ENCODE measurements at places on chromosomes 7 and 10.

GRCh38 chr7:38674513-38674912 is 43.3 kb upstream of the AMPH start:
- no peak for DNase-seq

GRCh38 chr10:57018452-57018851 is 657.4 kb upstream of the ZWINT start:
- DNase-seq = no peak

DNA sequence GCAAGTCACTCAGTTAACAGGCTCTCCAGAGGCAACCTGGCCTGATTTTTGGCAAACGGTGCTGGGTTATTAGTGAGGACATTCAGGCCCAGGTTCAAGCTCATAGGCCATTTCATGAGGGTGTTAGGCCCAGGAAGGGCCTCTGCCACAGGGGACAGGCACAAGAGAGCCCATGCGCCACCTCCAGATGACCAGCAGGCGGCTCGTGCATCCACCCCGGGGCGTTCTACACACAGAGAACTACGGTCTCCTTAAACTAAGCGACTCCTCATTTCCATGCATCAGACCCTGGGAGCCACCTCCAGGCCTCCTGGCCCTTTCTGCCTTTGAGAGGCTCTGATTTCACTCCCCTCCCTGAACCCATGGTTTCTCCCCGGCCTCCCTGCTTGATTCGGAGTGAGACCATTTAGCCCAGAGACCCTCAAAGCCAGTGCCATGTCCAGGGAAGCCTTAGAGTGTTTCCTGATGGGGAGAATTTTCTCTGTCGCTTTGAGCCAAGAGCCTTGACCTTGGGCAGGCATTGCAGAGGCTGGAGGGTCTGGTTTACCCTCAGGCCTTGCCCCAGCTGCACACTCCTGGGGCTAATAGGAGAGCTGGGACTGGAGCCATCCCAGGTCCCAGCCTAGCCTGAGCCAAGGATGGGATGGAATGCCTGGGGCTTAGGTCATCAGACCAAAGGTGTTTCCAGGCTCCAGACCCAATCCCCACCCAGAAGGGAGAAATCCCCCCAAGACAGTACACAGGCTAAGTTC is 188.0 kb downstream of the GRID1 start:
- no peak for DNase-seq

- DNase-seq = no peak
Observed at GRCh38 chr7:54409917-54410316, 132.3 kb upstream of the VSTM2A start.

DNA sequence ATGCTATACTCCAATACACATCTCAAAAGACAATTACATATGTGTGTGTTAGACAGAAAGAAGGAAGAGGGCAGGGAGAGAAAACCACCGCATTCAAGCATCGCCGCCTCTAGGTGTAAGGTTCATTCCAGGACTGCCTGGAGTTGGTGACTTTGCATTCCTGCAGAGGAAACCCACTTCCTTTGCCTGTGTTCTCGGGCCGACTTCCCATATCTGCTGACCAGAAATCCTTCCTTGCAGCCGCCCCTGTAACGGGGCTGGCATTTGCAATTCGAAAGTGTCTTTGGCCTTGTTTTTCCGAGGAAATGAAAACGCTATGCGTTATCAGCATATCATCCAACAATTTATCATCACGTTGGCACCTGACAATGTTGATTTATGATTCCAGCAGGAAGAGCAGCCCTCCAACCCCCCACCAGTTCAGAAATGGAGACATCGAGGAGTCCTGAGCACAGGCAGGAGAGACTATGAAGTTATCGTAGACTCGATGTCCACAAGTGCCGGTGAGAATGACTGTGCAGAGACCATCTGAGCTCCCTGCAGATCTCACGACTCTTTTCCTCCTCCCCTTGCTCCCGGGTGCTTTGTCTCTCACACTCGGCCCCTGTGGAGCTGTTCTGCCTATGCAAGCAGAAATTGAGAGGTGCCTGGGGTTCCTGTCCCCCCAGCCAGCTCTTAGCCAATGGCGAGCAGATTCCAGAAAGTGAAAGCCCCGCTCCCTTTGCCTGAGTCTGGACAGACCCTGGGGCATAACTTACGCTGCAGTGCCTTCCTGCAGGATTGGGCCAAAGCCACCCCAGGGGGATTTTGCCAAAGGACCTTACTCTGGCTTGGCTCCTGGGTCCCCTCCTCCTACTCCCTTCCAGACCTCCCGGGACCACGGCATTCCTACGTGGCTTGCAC is 68.9 kb upstream of the FOXK1 start:
- no peak for DNase-seq

DNA sequence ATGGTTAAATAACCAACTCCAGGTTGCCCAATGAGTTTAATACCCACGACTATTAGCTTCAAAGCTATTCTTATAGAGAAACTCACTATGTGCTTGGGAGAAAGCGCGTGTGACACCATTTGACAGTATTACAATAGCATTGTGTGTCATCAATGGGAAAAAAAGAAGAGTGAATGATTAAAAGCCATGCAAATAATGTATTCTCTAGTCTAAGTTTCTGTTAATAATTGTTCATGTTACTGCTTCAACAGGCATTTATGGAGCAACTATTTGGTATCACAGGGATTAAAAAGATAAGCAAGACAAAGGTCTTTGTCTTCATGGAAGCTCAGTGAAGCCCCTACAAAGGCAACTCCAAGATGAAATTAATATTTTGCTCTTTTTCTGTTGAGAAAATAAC is 47.2 kb downstream of the CAV1 start:
- no peak for DNase-seq

GRCh38 chr10:120156614-120157274 is 264.2 kb downstream of the SEC23IP start:
- DNase-seq = no peak

DNA sequence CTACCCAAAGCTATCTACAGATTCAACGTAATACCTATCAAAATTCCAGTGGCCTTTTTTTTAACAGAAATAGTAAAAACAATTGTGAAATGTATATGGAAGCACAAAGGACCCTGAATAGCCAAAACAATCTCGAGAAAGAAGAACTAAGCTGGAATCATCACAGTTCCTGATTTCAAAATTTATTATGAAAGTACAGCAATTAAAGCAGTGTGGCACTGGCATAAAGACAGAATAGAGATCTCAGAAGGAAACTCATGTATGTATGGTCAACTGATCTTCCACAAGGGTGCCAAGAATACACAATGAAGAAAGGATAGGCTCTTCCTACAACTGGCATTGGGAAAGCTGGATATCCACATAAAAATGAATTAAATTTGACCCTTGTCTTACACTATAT is 23.2 kb downstream of the PNLIPRP3 start:
- no peak for DNase-seq

GRCh38 chr7:102991077-102991539 is 78.3 kb downstream of the LRRC17 start:
- no peak for DNase-seq

DNA sequence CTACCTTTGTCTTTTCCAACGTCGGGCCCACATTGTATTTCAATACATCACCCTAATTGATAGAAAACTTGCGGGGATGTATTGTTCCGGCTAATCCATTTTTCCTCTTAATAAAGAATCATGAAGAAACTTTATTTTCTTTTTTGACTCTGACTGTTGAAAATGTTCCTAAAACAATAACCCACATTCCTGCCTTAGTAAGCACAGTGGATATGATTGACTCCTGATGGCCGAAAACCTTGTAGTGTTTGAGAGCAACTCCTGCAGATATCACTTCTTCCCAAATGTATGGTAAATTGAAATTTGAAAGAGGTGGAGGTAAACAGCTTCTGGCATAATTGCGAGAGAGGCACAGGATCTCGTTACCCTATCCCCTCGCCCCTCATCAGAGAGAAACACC is 65.7 kb downstream of the BICC1 start:
- DNase-seq = no peak

- DNase-seq = no peak
Observed at GRCh38 chr7:92528958-92529264, 316 bp downstream of the RBM48 start.

GRCh38 chr7:113636727-113637421 is 281.9 kb downstream of the PPP1R3A start:
- DNase-seq = no peak

DNA sequence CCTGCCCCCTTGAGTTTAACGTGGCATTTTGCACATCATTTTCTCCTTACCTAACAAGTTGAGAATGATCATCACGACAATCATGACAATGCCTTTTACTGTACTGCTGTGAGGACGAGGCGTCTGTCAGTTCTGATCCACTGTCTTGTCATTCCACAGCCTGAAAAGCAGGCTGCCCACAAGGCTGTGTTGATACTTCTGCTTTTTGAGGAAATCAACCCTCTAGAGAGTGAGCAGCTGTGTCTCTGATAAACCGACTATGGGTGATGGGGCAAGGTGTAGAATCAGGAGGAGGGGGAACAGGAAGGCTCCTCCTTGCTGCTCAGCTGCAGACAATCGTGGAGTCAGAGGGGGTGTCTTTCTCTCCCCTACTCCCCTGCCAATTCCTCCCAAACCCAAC is 30.6 kb upstream of the C10orf120 start:
- no peak for DNase-seq

- DNase-seq = no peak
Observed at GRCh38 chr7:2932402-2933251, 88.5 kb upstream of the GNA12 start.

DNA sequence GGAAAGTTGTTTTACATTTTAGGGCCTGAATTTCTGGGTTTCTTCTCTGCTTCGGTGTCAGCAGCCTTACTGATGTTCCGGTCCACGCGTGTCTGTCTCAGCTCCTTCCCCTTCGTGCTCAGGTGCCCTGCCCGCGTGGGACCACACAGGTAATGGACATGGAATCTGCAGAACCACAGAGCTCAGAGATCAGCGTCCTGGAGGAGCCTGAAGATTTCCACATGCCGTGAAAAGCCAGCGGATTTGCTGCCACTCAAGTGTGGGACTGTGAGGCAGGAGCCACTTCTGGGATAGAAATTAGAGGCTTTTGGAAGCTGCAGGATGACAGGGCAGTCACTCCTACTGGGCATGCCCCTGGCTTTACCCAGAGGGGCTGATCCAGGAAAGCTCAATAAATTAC is 666.1 kb upstream of the FOXK1 start:
- no peak for DNase-seq

DNA sequence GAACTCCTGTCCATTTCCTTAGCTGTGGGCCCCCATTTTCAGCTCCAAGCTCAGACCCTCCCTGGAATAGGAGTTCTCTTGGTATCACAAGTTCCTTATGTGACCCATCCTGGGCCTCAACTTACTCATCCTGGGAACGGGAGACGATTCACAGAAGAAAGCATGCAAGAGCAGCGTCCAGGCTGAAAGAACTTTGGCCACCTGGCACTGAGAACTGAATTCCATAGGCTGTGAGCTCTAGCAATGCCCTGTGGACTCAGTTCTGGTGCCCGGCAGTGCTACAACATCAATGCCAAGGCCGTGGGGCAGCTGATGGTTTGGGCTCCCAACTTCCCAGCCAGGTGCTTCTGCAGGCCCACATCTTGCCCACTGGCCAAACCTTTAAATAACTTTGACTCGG is 3.9 kb upstream of the CUEDC2 start:
- DNase-seq = no peak

DNA sequence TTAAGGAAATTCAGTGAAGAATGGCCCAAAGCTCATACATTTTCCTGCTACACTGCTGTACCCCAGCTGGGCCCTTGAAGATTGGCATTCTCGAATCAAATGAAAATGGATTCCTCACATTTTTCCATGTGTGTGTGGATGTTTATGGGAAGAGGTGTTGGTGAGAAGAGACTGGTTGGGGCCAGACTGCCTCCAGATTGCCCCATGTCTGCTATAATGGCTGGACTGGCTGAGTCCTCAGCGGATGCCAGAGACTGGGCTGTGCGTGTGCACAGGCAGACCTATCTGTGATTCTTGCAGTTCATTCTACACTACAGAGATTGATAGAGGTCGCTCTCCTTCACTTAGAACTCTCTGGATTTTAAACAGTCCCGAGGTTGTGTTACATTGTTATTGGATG is 183.6 kb upstream of the GDF10 start:
- no peak for DNase-seq

DNA sequence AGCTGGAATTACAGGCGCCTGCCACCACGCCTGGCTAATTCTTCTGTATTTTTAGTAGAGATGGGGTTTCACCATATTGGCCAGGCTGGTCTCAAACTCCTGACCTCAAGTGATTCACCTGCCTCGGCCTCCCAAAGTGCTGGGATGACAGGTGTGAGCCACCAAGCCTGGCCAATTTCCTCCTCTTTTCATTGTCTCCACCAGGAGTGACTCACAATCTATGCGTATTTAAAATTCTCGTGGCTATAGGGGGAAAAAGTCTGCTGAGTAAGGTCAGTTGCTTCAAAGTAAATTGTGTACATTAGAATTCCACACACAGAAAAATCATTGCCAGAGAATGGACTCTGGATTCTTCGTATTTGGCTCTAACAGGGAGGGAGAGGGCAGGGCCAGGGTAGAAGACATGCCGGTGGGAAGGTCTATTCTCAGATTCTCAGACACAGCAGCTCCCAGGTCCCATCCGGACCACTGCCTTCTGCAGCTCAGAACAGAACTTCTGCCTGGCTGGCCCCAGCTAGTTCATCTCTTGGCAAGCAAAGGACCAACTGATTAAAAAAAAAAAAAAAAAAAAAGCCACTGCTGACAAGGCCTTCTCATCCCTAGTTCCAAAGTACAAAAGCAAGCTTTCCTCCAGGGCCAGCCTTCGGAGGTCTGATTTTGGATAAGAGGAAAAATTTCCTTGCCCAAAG is 22.2 kb downstream of the PSPH start:
- DNase-seq = no peak

GRCh38 chr10:47443145-47443544 is 40.8 kb downstream of the ANXA8 start:
- DNase-seq = no peak

DNA sequence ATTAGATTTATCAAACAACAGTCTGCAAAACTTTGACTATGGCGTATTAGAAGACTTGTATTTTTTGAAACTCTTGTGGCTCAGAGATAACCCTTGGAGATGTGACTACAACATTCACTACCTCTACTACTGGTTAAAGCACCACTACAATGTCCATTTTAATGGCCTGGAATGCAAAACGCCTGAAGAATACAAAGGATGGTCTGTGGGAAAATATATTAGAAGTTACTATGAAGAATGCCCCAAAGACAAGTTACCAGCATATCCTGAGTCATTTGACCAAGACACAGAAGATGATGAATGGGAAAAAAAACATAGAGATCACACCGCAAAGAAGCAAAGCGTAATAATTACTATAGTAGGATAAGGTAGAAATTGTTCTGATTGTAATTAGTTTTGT is 31.4 kb downstream of the LRRC17 start:
- DNase-seq = no peak

DNA sequence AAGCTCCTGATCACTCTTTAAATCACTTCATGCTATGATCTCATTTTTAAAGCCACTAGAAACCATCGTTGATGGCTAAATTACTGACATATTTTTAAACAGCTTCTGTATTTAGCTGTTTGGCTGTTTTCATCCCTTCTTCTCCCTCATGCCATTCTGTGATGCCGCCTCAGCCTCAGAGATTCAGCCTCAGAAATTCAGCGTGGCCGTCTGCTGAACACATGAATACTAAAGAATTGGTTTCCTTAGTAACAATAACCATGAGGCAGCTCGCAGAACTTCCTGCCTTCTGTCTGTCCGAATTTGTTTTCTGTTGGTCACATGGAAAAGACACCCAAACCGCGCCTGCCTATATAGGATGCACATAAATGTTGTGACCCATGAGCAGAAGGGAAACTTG is 31.0 kb upstream of the FZD1 start:
- DNase-seq = no peak

All from T-helper 2 cell (primary cell).